ENCODE measurements at places on chromosomes 2 and 18. TPM values are rescaled to one million over a fixed set of nuclear protein-coding genes. Genes with fewer than 3 reads are reported as not detected.

Gene EHD3
- total RNA-seq: 4.4 TPM

GRCh38 chr18:55381277-55381676 is 206.7 kb downstream of the TCF4 start:
- no peak for DNase-seq

- no peak for DNase-seq
These were observed 257.6 kb downstream of the ANKRD30B start for GRCh38 chr18:15005313-15006130.

GRCh38 chr2:144032566-144032965 is 487.4 kb downstream of the ZEB2 start:
- DNase-seq: no peak

GRCh38 chr2:36573165-36573564 is 24.8 kb downstream of the FEZ2 start:
- DNase-seq: no peak

DNA sequence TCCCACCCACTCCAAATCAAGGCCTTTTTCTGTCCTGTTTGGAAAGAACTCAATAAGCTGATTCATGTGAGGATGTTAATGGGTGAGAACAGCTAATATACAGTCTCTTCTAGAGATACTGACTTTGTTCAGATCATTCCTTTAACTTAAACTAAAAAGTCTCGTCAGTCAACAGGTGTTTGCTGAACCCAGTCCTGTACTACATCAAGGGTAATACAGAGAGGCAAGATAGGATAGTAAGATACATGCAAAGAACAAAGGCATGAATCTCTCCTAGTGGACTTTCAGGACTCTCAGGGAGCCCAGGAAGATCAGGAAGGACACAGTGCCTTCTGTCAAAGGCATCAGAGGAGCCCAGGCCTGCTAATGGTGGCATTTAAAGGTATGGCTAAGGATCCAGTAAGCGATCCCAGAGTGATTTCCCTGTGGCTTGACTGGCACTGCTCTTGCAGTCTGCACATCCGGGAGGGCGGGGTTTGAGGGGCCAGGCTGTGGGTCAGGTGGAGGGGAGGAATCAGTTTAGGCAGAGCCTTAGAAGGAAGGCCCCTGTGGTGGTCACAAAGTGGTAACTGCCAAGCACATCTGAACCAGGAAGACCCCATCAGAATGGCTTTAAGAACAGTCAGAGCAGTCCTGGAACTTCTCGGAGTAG is 54.0 kb downstream of the EPAS1 start:
- no peak for DNase-seq
